Activated T-cell treated with anti-CD3 and anti-CD28 coated beads, Interleukin-2, amount 50 U/mL, for 4 hours (primary cell): ENCODE measurements at places on chromosomes 2 and 18. TPM values are rescaled to one million over a fixed set of nuclear protein-coding genes. Genes with fewer than 3 reads are reported as not detected.

Gene CPLX4
- not detected for total RNA-seq

Gene GALNT13
- not detected for total RNA-seq

Gene C2orf81
- 1.4 TPM for total RNA-seq

Gene SLC40A1
- 2.4 TPM for total RNA-seq

Gene TMEFF2
- not detected for total RNA-seq

Gene CDK5R2
- not detected for total RNA-seq

Gene STARD6
- 0.52 TPM for total RNA-seq

Gene DOCK10
- 222 TPM for total RNA-seq

Gene RPL31
- 1,588 TPM for total RNA-seq

Gene EML6
- 0.71 TPM for total RNA-seq

Gene TEX51
- not detected for total RNA-seq

Gene UGT1A5
- total RNA-seq: not detected

Gene GALR1
- not detected for total RNA-seq

Gene GAD1
- total RNA-seq: 2.6 TPM

Gene RFTN2
- total RNA-seq: not detected

Gene CXXC1
- 132 TPM for total RNA-seq

Gene SKOR2
- not detected for total RNA-seq

Gene GAREM2
- 4.1 TPM for total RNA-seq

Gene NUP35
- total RNA-seq: 61.9 TPM

Gene GPR155
- total RNA-seq: 3.4 TPM

Gene SLC16A14
- total RNA-seq: 0.74 TPM
